Right renal cortex interstitium (tissue), 3 donors: ENCODE measurements at places on chromosomes 5 and 9.

GRCh38 chr5:83177803-83178202, 100.5 kb downstream of the XRCC4 start:
- DNase-seq = no peak

- no peak for DNase-seq
These were observed 43.6 kb upstream of the SLC30A5 start for GRCh38 chr5:69050214-69050613.

DNA sequence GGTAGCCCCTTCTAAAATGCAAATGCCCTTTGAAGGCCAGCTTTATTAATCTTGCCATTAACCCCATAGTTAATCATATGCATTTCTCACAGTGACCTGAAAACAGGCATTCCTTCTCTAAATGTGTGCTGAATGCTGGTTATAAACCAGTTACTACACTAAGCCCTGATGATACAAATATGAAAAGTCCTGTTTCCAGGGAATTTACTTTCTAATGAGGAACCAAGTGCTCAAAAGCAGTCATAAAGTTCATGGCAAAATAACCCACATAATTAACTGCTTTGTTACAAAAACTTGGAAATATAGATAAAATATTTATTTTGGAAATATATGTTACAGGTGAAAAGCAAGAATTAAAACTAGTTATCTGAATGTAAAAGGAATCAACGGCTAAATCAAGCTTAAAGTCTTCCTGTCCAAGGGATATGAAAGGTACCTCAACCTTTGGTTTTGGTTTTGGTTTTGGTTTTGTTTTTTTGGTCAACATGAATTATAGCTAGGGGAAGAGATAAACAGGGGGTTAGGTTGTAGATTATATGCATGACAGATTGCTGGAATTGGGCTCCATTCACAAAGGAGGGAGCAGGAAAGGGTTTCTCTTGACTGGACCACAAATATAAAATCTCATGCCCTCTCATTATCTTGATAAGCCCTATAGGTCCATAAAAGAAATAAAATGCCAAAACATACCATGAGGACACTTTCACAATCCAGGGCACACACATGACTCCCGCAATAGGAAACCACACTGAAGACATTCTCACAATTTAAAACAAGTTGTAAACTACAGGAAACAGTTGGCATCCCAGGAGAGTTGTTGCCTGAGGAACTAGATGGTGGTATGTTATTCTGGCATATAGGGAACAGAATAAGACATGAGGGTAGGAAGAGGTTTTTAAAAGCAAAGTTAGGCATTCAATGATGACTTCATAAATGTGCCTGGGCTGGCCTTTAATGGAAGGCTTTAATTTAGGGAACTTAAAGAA, 46.7 kb upstream of the MACIR start:
- no peak for DNase-seq

DNA sequence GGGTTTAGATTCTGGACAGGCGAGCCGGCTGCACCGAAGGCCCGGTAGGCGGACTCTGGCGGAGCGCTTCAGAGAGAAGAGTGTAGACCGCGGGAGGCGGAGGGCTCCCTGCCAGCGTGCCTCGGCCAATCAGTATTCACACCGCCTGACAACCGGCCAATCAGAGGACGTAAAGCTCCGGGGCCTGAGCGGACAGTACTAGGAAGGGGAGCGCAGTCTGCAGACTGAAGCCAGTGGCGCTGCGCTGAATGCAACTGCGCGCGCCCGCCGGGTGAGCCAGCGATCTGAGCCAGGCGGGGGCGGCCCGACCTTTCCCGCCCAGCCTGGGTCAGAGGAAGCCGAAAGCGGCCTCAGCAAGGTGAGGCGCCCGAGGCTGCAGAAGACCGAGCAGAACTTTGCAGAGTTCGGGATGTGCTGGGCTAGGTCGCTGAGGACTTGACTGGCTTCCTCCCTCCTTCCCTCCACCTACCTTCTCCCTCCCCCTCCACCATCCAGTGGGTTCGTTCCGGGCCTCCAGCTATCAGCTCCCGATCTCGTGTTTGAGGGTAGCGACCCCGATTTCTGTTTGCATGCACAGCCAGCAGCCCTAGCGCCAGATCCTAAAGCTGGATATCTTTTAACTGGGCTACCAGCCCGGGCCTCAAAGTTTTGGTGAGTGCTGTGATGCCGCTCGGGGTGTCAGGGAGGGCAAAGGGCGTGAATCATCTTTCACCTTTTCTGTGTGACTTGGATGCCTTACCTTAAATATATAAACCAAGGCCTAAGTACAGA, at the start of gene DMRT2:
DMRT2 (plus strand) TSS at position 233 of the 771 bp plus-strand sequence. CDS start 1,257 bp downstream, outside the sequence.
- DNase-seq = peak; percentile 87

- DNase-seq = no peak
These were observed 138.4 kb downstream of the C9orf152 start for GRCh38 chr9:110069326-110070248.

GRCh38 chr5:158398360-158399201, 539.6 kb upstream of the CLINT1 start:
- DNase-seq = no peak

DNA sequence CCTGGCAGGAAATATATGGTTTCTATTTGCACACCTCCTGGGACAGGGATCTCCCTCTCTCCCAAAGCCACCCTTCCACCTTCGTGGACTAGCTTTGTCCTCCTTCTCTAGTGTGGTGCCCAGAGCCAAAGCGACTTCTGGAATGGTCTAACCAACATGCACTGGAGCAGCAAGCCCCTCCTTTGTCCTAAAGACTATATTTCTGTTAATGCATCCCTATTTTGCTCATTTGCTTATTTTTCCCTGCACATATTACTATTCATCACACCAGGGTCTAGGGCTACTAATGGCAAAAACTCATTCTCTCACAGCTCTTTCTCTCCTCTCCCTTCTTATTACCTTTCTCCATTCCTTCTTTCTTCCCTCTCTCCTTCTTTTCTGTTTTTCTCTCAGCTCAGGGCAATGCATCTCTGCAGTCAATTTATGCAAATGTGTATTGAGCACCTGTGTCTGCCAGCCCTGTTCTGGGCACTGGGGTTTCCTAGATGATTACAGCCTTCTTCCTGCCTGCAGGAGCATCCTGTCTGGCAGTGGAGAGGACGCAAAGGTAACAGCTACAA, 2.8 kb upstream of the NEURL1B start:
- no peak for DNase-seq

- DNase-seq = no peak
These were observed 21.5 kb downstream of the SLC6A7 start for GRCh38 chr5:150211156-150212030.

DNA sequence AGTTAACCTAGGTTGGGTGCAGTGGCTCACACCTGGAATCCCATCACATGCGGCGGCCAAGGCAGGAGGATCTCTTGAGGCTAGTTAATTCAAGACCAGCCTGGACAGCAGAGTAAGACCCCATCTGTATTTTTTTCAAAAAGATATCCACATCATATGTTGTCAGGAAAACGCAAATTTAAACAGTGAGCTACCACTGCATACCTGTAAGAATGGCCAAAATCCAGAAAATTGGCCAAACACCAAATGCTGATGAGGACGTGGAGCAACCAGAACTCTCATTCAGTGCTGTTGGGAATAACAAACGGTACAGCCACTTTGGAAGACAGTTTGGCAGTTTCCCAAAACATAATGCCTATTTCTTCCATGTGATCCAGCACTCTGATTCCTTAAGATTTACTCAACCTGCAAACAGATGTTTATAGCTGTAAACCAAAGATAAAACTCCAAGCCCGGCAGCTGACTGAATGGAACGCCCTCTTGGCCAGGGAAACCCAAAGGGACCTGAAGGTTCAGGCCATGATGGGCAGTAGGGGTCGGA, 12.4 kb downstream of the CEL start:
- no peak for DNase-seq

DNA sequence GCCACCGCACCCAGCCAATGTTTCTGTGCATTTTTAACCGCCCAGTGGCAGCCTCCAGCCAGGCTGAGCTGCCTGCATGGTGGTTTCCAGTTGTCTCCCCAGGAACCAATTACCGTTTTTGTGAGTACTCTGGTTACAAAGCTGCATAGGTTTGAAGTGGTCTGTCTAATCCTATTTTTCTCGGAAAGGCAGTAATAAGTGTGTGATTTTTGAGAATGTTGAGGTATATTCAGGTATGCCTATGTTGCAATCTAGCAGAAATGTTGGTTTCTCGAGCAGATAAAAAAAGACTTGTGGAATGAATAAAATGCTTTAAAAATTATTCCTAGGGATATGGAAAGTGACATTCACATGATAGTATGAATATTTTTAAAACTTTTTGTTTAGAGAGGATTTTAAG, 41.5 kb upstream of the ANKH start:
- no peak for DNase-seq

DNA sequence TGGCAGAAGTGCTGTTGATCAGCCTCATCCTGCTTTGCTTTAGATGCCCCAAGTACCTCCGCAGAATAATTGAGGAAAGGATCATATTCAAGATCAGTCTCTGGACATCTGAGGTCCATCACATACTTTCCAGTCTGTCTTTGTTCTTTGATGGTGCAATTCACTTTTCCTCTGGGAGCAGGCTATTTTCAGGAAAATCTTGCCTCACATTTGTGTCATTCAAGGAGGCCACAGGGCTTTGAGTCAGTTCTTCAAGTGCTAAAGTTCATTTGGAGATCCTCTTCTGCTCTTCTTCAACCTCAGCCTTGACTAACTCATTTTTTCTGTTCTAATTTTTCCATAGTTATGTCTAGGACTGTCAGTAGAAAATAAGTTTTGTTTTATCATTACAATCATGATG, 18.6 kb downstream of the EQTN start:
- DNase-seq = no peak

DNA sequence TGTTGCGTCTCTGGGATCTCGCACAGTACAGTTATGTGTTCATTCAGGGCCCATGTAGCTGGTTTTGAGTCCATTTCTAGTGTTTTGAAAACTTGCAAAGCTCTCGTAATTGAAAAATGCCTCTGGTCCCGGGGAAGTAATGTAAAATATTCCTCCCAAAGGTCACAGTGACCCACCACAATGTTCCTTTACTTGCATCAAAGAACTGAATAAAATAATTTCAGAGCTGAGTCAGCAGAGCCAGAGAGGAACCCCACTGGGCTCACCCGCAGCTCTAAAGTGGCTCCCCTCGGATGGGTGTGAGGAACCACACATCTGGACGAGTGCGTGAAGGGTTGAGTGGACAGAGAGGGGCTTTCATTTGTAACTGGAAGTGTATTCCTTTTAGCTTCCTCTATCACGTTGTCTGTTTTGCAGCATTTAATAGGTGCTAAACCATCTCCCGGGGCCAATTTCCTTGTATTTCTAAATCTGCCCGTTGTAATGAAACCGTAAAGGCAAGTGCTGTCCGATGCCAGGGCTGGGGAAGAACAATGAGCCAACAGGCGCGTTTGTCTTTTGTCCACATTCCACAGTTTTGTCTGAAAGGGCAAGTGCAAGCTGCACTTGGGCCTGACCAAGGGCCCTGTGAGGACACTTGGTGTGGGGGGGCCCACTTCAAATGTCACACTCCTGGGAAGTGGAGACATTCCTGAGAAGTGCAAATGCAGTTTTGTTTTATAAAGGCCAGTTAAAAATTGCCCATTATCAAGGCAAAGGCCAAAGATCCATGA, 29.9 kb downstream of the COL5A1 start:
- DNase-seq = no peak

DNA sequence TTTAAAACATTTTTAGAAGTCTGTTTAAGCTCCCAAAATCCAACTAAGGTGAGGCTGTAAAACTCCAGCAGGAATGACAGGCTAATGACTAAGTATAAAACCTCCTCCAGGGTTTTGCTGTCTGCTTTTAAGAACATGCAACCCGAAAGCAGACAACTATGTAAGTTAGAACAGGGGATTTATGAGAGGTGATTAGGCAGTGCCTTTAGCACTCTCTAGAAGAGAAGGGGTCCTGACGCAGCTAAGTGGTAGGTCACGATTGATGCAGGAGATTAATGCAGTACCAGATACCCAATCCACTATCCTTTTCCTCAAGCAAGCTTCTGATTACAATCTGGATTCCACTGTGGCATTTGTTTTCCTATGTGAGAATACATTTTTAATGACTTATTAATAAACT, 25.9 kb downstream of the HOMER1 start:
- DNase-seq = no peak

GRCh38 chr5:52875827-52876226, 88.1 kb downstream of the ITGA1 start:
- no peak for DNase-seq

- no peak for DNase-seq
These were observed 24.0 kb upstream of the ASPN start for GRCh38 chr9:92506184-92506857.

DNA sequence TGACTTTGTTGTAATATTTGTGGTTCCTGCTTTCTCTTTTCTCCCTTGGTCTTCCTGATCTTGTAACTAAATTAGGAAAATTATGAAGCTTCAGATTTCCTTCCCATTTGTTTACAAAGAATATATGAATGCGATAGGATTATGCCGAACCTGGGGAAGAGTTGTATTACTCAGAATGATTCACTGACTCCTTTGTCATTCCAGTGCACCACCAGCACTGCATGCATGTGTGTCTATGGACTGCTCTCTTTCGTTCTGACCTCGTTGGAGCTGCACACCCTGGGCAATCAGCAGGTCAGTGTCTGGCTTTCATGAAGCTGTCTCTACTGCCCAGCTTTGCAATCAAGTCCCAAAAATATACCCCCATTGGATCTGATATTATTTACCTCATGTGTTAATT, 25.5 kb downstream of the NUP188 start:
- no peak for DNase-seq

DNA sequence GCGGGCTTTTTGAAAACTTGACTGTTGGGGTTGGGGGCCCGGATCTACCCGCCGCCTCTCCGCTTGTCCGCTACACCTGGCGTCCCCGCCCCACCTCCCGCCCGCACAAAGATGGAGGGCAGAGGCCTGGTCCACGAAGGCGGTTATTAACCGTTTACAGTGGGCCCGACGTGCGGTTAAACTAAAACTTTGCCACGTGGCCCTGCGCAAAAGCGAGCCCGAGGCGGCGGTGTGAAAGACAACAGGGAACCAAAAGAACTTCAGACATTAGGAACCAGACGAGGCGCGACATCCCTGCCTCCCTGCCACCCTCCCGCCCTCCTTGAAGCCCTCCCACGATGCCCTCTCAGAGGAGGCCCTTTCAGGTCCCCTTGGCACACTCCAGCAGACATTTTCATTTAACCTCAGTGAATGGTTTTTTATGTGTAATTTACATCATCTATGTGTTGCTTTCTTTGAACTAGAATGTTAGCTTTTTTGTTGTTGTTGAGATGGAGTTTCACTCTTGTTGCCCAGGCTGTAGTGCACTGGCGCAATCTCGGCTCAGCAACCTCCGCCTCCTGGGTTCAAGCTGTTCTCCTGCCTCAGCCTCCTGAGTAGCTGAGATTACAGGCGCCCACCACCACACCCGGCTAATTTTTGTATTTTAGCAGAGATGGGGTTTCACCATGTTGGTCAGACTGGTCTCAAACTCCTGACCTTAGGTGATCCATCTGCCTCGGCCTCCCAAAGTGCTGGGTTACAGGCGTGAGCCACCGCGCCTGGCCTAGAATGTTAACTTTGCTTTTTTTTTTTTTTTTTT, 999 bp upstream of the HNRNPA0 start:
- no peak for DNase-seq

- DNase-seq = no peak
These were observed 10.6 kb upstream of the MARCHF3 start for GRCh38 chr5:127040796-127041520.

GRCh38 chr9:137989156-137989555, 111.6 kb downstream of the CACNA1B start:
- no peak for DNase-seq

GRCh38 chr5:6743161-6743560, 29.9 kb downstream of the TENT4A start:
- no peak for DNase-seq

GRCh38 chr5:157732596-157733262, 1.5 kb downstream of the THG1L start:
- DNase-seq = no peak
